ENCODE measurements at places on chromosomes 12 and 14.

- no peak for DNase-seq
Measured at GRCh38 chr12:129127211-129127610, 273.9 kb downstream of the GLT1D1 start.

- DNase-seq: no peak
Measured at GRCh38 chr14:101097109-101097793, 193.7 kb upstream of the RTL1 start.

- peak; percentile 46 for DNase-seq
Measured at GRCh38 chr12:124388679-124389137, 93.8 kb downstream of the RFLNA start.

DNA sequence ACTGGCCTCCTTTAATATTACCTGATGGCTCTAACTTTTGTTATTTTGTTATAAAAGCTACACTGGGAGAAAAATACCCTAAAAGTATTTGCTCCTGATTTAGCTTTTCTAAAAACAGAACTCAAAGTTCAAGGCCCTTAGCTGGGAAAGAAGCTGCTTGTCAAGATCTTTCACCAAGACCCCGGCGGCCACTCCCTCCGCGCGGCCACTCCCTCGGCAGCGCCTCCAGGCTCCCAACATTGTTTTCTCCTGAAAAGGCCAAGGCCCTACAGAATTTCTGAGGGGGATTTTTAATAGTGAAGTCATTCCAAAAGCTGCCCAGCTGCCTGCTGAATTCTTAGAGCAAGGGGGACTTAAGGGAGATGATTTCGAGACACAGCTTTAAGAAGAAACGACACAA lies 96.4 kb downstream of the NTN4 start:
- no peak for DNase-seq

- no peak for DNase-seq
Measured at GRCh38 chr12:92496790-92497189, 206.0 kb upstream of the PLEKHG7 start.

DNA sequence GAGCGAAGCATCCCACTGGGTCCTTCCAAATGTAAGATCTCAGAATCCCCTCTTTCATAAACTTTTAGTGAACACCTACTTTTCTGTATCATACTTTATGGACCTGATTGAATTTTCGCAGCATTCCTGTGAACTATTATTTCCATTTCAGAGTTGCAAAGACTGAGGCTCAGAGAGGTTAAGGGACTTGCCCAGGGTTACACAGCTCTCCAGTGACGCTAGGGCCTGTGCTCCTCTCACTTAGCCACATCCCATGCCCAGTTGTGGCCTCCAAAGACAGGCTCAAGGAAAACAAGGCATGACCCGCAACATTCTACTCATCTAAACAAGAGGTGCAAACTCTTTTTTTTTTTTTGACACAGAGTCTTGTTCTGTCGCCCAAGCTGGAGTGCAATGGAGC lies 25.9 kb upstream of the SPPL3 start:
- DNase-seq: no peak

GRCh38 chr12:91935296-91935695 lies 210.3 kb downstream of the BTG1 start:
- no peak for DNase-seq

DNA sequence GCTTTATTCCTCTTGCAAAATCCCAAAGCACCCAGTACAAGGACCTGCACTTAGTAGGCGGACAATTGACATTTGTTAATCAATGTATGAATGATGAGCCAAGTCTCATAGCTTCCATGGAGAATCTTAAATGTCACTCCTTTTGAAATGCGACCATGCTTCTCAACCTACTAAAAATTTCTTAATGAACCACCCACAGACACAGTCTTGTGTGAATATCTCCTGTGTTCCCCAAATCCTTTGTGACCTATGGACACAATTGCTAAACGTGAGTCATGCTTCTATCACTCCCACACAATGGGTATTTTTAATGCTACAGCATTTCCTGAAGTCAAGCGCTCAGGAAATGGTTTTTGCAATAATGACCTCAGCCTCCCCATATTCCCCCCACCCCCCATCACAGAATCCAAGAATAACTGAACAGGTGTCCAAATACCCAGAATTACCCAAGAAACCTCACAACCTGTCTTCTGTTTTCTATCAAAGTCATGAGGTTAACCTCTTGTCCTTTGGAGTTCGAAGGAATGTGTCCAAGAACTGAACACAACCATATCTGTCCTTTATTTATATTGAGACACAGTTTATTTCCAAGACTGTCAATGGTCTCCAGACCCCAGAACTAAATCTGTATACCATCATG lies 163.6 kb upstream of the PLEKHG7 start:
- peak; percentile 39 for DNase-seq

GRCh38 chr14:64504310-64504896 lies at the start of gene ZBTB1:
Gene ZBTB1 (plus strand): TSS chr14:64504770. CDS start chr14:64521505, 16,735 bp downstream.
- DNase-seq: peak; percentile 87

- DNase-seq: no peak
Measured at GRCh38 chr14:73796893-73797542, 54.6 kb upstream of the PTGR2 start.

DNA sequence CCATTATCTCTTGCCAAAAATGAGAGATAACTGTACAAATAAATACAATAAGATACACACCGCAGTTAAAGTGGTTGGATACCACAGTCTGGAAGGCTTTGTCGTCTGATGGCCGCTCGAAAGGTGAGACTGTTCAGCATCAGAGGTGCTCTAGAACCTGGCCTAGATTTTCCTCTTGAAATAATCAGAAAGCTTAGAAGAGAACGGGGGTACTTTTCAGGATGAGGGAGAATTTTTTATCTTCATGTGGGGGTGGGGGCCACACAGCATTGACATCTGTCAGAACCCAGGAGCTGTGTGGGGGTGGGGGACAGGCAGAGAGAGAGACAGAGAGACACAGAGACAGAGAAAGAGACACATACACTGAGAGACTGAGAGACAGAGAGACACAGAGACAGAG lies 90.5 kb downstream of the GALNT9 start:
- DNase-seq: no peak

- no peak for DNase-seq
Measured at GRCh38 chr12:69966839-69967238, 141.8 kb downstream of the MYRFL start.

DNA sequence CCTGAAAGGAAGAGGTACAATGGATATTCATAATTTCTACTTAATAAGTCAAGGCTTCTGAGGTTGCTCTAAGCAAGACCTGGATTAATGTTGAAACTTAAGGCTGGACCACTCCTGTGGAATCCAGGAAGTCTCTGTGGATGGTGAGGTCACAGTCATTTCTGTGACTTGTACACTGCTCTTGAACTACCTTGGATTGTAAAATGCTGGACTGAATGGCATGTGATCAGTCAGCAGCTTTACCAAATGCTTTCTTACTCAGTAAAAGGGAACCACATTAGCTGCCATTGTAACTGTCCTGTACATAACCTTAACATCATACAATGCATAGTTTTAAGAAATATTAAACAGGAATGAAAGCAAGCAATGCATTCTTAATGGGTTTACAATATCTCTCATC lies 182.9 kb downstream of the NOVA1 start:
- no peak for DNase-seq

DNA sequence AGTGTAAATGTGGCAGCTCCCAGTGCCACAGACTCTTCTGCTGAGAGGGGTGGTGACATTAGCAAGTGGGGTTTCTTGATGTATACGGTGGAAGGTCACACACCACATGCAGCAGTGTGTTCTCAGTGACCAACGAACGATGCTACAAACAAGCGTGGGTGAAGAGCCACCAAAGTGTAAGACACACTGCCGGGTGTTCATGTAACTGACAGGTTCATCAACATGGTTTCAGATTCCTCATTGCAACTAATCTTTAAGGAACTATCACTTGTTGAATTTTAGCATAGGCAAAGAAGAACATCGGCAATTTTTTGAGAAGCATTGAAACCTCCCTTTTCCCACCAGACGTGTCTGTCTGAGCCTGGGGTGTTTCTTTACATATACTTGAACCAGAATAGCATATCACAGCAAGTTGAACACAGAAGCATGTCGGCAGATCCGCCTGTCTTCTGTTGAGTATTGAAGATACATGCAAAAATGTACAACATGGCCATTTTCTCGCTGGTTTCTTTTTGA lies 58.8 kb downstream of the PPP2R5C start:
- peak; percentile 57 for DNase-seq

DNA sequence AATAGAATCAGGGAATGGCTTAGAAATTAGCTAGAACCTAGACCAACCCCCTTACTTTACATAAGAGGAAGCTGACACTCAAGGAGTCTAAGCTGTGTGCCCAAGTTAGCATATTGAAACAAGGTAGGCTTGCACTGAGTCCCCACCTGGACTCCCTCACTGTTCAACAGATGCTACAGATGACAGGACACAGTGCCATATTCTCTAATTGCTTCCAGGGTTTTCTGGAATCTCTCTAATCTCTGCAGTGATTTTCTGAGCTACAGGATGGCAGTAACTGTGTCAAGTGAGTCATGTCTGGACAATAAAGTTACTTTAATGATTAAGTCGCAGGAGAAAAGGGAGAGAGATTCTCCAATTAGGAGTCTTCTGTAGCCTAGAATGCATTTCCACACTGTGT lies 35.8 kb downstream of the AKAP6 start:
- DNase-seq: no peak

DNA sequence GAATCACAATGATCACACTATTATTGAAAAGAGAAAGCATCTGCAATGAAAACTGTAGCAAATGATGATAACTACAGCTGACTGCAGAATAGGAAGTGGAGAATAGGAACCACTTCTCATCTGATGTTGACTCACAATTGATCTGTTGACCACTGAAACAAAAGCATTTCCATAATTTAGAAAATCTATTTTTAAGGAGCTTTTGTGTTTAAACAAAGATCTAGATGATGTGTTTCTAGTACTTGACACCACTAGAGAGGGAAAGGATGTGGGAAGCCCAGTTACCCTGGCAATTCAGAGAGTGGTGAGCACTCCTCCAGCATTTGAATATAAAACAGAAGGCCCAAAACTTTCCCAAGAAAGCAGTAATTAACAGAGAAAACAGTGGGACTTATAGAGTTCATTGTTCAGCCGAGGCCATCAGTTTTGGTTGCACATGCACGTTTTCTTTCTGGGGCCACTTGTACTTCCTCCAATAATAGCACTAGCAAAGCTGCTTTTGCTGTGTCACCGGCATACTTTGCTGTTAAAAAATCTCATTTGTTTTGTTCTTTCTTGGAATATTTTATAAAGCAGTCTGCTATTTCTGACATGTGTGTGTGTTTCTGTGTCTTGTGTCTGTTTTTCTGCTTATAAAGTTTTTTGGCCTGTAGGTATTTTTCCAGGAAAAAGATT lies 76.1 kb upstream of the HECTD1 start:
- DNase-seq: no peak

DNA sequence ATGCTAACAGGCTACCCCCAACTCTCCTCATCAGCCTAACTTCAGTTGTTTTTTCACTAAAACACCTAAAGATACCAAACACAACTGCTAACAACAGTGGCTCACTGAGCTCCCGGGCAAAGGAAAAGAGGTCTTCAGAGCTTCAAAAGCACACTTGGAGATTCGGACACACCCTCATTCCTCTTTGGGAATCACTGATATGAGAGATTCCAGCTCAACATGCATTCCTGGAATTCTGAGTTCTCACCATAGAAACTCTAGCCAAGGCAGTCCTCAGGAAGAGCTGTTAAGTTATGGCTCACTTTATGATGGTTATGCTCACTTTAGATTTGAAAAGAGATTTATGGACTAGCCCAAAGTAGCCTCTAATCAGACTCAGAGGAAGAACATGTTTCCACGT lies 40.1 kb downstream of the STXBP6 start:
- DNase-seq: no peak

GRCh38 chr12:132657004-132657727 lies 30.0 kb downstream of the POLE start:
- no peak for DNase-seq

DNA sequence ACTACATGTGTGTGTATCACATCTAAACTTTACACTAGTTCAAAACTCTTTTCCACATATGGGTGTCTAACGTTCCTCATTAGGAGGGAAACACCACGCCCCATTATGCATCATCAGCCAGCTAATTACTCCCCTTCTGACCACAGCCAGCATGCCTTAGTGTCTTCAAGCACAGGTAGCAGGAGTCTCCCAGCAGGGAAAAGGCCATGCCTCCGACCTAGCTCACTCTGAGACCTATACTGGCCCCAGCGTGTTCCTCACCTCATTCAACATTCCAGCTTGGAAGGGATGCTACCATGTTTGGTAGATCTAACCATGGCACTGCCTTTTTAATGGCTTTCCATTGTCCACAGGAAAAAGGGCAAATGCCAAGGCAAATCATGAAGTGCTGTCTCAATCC lies 66.1 kb upstream of the PRB2 start:
- DNase-seq: no peak

- DNase-seq: no peak
Measured at GRCh38 chr14:21440859-21441258, 15.1 kb downstream of the CHD8 start.

DNA sequence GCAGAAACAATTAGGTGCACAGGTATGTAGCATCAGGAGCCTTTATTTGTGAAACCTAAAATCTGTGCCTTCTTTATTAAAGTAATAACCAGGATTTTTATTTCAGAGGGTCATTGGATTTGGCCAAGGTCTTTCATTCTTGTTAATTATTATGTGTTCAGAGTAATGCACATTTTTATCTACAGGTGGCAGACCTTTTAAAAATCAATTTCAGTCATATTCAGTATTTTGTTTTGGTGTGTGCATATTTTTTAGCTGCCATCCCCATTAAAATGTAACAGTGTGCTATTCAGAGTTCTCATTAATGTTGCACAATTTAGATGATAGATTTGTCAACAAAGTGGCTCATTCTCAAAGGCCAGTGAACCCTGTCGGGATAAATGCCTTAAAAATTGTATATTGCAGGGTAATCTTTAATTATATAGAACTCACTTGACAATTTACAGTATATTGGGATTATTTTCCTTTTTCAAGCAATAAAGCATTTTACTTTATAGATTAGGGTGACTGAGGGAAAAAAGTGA lies 319.3 kb upstream of the SOX5 start:
- DNase-seq: no peak

- no peak for DNase-seq
Measured at GRCh38 chr12:1595026-1595561, 713 bp upstream of the FBXL14 start.

- no peak for DNase-seq
Measured at GRCh38 chr12:95545731-95546490, 5.4 kb downstream of the USP44 start.

DNA sequence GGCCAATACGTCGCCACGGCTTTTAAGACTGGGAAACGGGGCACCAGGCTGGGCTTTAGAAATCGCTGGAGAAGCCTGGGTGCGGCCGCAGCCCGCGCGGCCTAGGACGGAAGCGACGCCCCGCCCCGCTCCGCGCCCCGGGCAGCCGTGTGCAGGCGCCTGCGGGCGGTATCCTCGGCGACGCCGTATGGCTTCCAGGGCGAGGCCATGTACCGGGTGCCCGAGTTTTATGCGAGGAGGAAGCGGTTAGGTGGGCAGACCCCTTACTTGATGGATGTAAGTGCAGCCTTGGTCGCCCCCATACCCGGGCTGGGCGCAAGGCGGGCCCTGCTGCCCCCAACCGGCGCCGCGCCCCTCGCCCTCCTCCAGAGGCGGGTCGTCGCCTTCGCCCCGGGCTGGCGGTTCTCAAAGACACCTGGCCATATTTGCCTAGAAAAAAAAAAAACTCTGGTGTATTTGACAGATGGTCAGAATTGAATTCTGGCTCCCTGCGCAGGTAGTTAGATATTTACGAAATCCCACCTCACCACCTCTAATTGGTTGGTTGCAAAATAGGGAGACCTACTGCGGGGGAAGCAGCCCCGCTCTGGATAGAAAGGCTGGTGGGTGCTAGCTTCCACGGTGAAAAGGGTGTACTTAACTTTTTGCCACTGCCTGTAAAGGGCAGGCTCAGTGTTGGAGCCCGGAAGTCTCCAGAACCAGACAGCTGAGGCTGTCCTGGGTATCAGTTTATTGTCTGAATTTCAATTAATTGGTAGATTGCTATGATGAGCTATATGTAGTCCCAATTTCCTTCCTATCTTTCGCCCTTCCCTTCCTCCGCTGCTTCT lies at the start of gene PPP1R36:
TSS of gene PPP1R36 (plus strand) at position 171 of the 830 bp plus-strand sequence. CDS start at position 208, 37 bp downstream.
- peak; percentile 58 for DNase-seq

All from activated CD4-positive, alpha-beta memory T cell treated with anti-CD3 and anti-CD28 coated beads, Interleukin-2, amount 10 ng/mL, durations not matched to agents 7 days and 5 days (primary cell).